Stromal cell of bone marrow (primary cell): ENCODE measurements at places on chromosomes 3 and 15.
A peak's percentile ranks its signal among the peaks of the same experiment; 100 is the strongest.

- no peak for DNase-seq
These were observed 454.4 kb downstream of the LPP start for GRCh38 chr3:188608401-188608800.

- DNase-seq, result peak; percentile 21
These were observed 121.2 kb upstream of the PLXND1 start for GRCh38 chr3:129727707-129728106.

GRCh38 chr3:193710286-193711165 lies 117.5 kb downstream of the OPA1 start:
- no peak for DNase-seq

GRCh38 chr3:88093266-88093665 lies 34.2 kb downstream of the ZNF654 start:
- DNase-seq, result no peak

- no peak for DNase-seq
These were observed 108.2 kb downstream of the THRB start for GRCh38 chr3:24386458-24386857.

DNA sequence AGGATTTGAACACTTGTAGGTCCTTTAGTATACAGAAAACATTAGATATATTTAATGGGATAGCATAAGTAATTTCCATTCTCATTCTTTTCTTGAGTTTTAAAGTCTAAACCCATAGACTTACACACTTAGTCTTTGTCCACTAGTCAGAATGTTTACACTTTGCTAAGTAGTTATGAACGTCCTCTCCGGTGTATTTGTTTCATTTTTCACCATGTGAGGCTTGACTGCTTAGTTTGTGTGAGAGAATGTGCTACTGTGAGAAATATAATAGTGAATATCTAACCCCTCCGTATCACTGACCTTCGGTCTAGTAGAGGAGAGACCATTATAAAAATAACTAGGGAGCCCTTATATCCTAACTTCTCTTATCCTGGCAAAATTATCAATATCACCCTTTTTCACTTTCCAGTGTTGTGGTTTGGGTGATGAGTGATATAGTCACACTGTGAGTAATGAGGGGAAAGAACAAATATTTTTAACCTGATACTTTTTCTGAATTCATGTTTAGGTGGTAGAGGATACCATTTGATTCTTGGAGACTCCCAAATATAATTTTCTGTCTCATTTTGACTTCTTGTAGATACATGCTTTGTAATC lies 122.4 kb downstream of the UBE2E2 start:
- no peak for DNase-seq

GRCh38 chr3:67031986-67032385 lies 33.9 kb downstream of the KBTBD8 start:
- no peak for DNase-seq

- no peak for DNase-seq
These were observed 26.3 kb downstream of the DZIP1L start for GRCh38 chr3:138089091-138089490.

DNA sequence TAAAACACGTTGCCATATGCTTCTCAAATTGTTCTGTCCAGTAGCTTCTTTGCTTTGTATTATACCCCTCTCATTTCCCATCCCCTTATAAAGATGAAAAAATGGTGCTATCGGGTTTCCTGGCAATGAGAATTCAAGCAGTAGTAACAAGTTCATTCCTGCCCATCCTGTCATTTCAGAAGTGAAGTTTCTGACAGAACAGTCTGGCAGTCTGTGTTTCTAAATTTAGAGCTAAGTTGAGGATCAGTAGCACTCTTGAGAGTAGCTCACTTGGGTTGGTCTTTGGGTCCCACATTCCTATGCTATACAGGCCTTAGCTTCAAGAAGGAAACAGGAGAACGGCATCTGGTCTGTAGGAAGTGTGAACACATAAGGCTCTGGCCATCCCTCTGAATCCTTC lies 134.6 kb downstream of the GHSR start:
- no peak for DNase-seq

DNA sequence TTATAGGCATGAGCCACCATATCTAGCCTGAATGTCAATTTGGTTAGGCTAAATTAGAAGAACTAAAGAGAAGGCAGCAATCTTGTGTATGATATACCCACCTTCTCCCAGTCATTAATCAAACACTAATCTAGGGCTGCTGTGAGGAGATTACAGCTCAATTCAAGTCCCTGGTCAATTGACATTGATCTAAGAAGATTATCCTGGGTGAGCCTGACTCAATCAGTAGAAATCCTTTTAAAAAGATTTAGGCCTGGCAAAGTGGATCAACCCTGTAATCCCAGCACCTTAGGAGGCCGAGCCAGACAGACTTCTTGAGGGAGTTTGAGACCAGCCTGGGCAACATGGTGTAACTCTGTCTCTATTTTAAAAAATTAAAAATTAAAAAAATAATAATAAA lies 2.5 kb upstream of the DNAH12 start:
- no peak for DNase-seq

- DNase-seq, result no peak
These were observed 231.8 kb downstream of the UACA start for GRCh38 chr15:70531576-70531975.

GRCh38 chr3:71875461-71875947 lies 90.6 kb upstream of the PROK2 start:
- peak; percentile 51 for DNase-seq

DNA sequence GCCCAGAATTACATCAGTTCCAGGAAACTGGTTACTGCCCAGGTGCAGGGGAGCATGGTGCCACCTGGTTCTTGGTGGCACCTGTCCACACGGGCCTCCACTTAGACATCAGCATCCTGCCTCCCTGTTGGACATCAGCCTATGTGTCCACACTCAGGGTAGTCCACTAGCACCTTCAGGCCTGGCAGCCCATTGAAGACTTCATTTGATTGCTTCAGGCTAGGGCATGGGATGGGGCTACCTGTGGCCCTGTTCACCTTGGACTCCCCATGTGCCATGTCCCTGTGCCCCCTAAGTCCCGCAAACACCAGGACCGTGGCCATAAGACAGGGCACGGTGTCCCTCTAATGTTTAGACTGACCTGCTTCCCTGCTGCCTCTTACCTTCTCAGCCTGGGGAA lies 30.9 kb downstream of the CYP8B1 start:
- no peak for DNase-seq

- DNase-seq, result no peak
These were observed 33.2 kb downstream of the ARNT2 start for GRCh38 chr15:80437334-80437891.

DNA sequence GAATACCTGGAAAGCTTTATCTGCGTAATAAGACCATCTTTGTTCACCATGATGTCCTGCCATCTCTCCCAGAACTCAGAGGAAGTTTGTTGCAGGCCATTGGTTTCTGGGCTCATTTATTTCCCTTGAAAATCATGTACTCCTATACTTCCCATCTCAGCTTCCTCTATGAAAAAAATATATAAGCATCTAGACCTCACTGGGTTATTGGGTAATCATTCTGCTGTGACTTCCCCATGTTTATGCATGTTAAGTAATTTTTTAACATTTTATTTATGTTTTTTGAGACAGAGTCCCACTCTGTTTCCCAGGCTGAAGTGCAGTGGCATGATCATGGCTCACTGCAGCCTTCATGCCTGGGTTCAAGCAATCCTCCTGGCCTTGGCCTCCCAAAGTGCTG lies 184.5 kb downstream of the ZPLD1 start:
- DNase-seq, result no peak

GRCh38 chr3:55654123-55654760 lies 167.1 kb upstream of the WNT5A start:
- no peak for DNase-seq

DNA sequence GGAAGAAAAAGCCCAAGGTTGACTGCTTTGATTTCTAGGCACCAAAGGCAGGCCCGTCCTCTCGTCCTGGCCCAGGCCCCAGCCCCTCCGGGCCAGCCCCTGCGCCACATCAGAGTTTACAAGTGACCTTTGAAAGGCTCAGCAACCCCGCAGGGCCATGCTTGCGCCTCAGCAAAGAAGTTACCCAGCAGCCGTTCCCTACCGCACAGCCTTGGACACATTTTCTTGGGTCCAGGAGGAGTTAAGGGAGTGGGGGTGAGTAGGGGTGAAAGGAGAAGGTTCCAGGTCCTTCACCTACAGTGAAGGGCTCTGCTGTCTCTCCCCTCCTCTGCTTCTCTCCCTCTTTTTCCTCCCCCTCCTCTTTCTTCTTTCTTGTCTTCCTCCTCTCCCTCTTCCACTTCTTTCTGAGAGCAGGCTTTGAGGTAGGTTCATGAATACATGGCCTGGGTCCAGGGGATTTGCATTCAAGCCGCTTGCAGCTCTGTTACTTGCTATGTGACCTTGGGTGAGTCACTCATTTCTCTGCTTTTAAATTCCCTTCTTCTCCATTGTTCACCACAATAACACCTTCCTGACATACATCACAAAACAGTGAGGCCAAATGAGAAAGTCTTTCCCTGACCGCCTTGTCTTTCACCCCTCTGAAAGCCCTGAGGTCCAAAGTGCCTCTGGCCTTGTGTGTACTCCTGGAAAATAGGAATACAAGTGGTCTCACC lies 223.3 kb upstream of the TPRG1 start:
- peak; percentile 54 for DNase-seq

DNA sequence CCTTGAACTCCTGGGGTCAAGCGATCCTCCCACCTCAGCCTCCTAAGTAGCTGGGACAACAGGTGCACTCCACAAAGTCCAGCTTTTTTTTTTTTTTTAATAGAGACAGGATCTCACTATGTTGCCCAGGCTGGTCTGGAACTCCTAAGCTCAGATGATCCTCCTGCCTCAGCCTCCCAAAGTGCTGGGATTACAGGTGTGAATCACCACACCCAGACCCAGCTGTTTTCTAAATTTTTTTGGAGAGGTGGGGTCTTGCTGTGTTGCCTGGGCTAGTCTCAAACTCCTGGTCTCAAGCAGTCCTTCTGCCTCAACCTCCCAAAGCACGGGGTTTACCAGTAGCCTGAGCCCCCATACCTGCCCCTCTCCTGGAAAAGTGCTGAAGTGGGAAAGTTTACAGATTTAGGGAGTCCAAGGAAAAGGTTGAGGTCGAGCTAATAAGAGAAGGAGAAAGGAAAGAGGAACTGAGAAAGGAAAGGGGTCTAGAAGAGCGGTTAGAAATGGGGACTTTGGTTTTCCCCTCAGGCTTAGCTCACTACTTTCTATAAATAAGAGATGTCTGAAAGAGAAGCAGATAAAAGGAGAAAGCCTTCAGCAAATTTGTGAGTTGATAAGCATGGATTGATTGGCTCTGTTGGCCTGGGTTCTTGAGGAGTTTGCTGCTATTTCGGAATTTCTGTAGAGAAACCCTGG lies 23.6 kb downstream of the UBE2E1 start:
- DNase-seq, result no peak

- no peak for DNase-seq
These were observed 330.1 kb downstream of the SOX2 start for GRCh38 chr3:182041668-182042291.

- no peak for DNase-seq
These were observed 18.3 kb downstream of the LRRC49 start for GRCh38 chr15:70910958-70911357.

DNA sequence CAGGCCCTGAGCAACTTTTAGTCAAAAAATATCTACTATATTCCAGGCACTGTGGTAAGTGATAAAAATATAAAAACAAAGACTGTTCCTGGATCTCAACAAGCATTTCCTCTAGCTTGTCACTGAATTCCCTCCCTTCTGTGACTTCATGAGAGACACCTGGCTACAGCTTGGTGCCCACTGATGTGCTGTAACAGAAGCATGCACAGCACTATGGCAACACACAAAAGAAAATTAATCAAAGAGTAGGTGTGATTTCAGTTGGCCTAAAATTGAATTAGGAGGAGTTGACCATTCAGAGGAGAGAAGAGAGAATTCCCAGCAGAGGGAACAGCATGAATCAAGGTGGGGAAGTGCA lies 158.9 kb upstream of the LPP start:
- no peak for DNase-seq

- DNase-seq, result no peak
These were observed 463.4 kb downstream of the ZIC1 start for GRCh38 chr3:147872568-147872967.

GRCh38 chr15:41820791-41821423 lies 7.0 kb upstream of the JMJD7 start:
- DNase-seq, result no peak

- DNase-seq, result no peak
These were observed 99.7 kb downstream of the ADCY5 start for GRCh38 chr3:123349201-123349535.

- no peak for DNase-seq
These were observed 54.6 kb upstream of the CADPS start for GRCh38 chr3:62929771-62930170.

DNA sequence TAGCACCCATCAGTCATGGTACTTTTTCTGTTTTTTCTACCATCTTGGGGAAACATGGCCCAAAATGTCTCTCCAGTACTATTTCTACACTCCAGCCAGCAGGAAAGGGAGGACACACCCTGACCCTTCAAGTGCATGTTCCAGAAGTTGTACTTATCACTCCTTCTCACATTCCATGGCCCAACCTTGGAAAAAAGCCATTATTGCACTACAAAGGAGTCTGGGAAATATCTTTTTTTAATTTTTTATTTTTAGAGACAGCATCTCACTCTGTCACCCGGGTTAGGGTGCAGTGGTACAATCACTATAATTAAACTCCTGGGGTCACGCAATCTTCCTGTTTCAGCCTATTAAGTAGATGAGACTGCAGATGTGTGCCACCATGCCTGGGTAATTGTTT lies 100.0 kb upstream of the PPP2R3A start:
- DNase-seq, result no peak

GRCh38 chr3:176789281-176789705 lies 408.0 kb downstream of the TBL1XR1 start:
- DNase-seq, result no peak

GRCh38 chr3:73270839-73271483 lies 209.5 kb downstream of the EBLN2 start:
- DNase-seq, result peak; percentile 2

DNA sequence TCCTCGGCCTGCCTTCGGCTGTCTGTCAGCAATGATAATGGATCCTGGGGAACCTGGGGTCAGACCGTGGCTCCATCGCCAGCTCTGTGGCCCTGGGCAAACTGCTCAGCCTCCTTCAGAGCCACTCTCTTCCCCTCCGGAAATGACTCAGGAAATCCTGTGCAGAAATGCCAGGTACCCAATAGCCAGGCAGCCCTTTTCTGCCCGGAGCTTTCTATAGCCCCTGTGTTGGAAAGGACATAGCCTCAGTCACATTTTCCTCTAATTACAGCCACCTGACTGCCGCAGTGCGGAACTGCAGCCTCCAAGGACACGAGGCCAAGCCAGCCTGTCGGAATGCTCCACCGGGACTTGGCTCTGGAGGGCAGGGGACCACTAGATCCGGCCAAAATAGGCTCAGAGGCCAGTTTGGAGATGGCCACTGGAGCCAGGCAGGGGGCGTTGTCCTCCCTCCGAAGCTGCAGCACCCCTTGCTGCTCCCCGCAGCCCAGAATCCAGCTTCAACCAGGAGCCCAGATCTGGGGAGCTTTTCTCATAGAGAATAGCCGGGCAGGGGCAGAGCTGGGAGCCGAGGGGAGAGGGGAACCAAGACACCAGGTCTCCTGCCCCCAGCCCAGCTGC lies 11.6 kb upstream of the ZXDC start:
- no peak for DNase-seq

DNA sequence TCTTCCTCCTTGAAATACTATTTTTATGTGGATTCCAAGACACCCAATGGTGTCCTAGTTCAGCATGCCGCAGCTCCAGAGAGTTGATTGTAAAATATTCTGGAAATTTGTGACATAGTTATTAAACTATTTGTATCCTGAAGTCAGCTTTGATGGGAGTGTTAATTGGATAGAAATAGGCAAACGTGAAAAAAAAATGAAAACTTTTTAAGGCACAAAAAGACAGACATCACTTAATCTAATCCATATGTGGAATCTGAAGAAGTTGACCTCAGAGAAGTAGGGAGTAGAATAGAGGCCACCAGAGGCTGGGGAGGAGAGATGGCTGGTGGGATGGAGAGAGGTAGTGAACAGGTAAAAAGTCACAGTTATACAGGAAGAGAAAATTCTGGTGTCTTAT lies 704.2 kb downstream of the ROBO1 start:
- DNase-seq, result no peak
